ENCODE measurements at places on chromosomes 6 and 20. TPM values are rescaled to one million over a fixed set of nuclear protein-coding genes. Genes with fewer than 3 reads are reported as not detected.

The SNAP25 gene
- 5.8 TPM for total RNA-seq

The C6orf136 gene
- total RNA-seq = 25.0 TPM

The VWA7 gene
- 2.7 TPM for total RNA-seq

The UBR2 gene
- total RNA-seq = 17.5 TPM

The JAG1 gene
- 42.9 TPM for total RNA-seq

The CYP39A1 gene
- 0.17 TPM for total RNA-seq

The GOPC gene
- 18.9 TPM for total RNA-seq

The MYB gene
- total RNA-seq = 9.0 TPM
